Right renal cortex interstitium (tissue), 3 donors: ENCODE measurements at places on chromosomes 2 and 18.

- DNase-seq = no peak
Measured at GRCh38 chr2:18282026-18282425, 278.4 kb downstream of the RDH14 start.

DNA sequence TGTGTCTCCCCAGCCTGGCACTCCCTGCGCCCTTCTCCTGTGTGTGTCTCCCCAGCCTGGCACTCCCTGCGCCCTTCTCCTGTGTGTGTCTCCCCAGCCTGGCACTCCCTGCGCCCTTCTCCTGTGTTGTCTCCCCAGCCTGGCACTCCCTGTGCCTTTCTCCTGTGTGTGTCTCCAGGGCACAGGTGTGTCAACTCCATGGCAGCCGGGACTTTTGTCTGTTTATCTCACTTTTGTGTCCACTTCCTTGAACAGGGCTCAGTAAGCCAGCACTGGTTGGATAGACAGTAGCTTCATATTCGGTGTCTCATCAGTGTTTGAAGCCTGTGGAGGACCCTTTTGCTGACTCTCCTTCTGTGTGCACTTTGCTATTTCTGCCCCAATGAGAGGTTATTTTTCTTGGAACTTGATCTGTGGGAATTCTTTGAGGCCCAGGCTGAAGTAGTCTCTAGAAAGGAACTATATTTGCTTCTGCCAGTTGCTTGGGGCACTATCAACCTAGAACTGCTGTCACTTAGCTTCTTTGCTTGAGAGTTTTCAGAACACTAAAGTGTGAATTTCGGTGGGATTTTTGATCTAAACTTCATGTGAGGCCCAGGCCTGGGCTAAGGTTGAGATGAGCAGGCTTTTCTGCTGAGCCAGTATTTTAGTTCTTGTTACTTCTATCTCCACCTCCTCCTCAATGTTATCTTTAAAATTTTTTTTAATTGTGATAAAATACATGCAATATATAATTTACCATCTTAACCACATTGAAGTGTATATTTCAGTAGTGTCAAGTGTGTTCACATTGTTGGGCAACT, 8.3 kb upstream of the ASB1 start:
- DNase-seq = no peak

DNA sequence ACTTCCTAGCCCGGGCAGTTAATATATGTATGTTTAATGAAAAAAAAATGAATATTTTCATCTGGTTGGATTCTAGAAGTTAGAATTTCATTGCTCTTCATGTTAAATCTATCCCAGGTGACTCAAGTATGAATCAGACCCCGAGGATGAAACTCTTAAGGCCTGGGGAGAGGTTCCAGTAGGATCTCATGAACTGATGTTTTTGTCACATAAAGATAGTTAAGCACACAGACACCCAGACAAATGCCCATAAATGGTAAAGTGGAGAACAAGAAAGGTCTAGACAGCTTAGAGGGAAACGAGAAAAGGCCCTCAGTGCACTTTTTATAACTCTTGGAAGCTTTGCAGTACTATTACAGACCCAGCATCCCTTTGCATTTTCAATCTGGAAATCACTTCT, 114.1 kb downstream of the RIF1 start:
- DNase-seq = no peak

- no peak for DNase-seq
Measured at GRCh38 chr2:219565130-219566080, 5.9 kb downstream of the OBSL1 start.

- no peak for DNase-seq
Measured at GRCh38 chr18:28158083-28158581, 18.8 kb downstream of the CDH2 start.

DNA sequence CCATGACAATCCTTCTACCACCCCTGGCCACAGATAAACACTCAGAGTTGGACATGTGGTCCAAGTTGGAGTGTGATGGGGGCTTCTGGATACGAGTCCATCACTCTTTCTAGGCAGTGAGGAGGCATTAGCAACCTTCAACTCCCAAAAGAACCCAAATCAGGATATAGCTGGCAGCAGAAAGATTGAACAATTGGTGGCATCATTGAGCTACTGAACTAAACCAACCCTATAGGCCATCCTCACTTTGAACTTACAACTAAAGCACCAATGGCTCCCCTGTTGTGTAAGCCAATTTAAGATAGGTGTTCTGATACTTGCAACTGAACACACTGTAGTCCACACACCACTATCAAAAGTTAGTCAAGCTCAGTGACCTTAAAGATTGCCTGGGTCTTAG, 24.0 kb upstream of the MARCO start:
- no peak for DNase-seq
